Fibroblast of gingiva (primary cell): ENCODE measurements at places on chromosomes 12 and 14.

DNA sequence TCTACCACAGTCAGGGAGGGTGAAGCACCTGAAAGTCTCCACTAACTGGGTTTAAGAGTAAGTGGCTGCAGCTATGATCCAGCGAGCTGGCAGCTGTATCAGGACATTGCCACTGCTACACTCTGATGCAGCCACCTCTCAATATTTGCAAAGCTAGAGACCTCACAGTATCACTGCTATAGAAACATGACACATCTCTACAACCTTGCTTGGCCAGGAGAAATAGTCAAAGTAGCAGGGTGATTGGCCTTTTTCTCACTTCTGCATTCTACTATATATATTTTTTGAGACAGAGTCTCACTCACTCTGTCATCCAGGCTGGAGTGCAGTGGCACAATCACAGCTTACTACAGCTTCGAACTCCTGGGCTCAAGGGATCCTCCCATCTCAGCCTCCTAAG lies 9.3 kb upstream of the FMNL3 start:
- no peak for DNase-seq

DNA sequence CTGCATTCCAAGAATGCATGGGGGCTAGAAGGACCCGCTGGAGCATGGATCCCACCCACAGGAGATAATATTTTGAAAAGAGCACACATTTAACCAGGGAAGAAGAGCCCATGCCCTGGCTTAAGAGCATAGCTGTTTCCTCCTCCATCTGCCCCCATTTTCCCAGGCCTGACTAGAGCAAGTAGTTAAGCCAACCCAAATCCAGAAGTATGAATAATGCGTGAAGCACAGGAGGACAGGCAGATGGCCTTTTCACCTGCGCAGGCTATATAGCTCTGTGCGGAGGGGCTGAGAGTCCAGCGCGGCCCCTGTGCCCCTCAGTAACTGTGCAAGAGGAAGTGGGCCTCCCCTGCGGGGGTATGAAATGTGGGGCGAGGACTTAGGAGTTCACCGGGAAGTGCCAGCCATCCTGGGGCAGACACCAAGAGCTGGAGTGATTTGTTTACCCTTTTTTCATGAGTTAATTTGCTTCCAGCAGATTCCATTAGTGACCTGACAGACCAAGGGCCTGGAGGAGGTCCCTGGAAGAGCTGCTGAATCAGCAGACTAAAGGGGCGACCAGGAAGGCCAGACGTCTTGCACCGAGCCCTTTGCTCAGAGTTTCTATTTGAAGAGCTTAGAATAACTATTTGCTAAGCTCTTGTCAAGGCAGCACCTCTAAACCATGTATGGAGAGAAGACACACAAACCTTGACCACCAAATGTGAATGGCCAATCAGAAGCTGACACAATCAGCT lies 37.2 kb downstream of the DPF3 start:
- DNase-seq, result no peak

GRCh38 chr12:21341769-21342168 lies 7.1 kb upstream of the SLCO1A2 start:
- no peak for DNase-seq

DNA sequence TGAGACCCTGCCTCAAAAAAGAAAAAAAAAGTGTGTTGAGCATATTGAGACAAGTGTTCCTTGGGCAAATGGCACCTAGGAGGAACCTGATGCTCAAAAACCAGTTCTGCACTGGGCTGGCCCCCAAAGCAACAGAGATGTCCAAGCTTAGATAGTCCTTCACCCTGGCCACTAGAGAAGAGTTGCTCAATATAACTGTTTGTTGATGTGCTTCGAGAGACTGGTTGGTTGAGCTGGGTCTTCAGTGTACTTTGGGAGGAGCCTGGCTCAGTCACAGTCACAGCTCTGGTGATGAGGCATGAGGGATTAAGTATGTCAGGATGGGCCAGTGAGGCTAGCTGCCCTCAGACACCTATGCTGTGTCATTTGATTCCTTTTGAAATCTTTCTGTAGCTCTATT lies 38.0 kb downstream of the SLC2A14 start:
- no peak for DNase-seq

- DNase-seq, result no peak
These were observed 19.7 kb downstream of the ASPG start for GRCh38 chr14:104105071-104105821.

DNA sequence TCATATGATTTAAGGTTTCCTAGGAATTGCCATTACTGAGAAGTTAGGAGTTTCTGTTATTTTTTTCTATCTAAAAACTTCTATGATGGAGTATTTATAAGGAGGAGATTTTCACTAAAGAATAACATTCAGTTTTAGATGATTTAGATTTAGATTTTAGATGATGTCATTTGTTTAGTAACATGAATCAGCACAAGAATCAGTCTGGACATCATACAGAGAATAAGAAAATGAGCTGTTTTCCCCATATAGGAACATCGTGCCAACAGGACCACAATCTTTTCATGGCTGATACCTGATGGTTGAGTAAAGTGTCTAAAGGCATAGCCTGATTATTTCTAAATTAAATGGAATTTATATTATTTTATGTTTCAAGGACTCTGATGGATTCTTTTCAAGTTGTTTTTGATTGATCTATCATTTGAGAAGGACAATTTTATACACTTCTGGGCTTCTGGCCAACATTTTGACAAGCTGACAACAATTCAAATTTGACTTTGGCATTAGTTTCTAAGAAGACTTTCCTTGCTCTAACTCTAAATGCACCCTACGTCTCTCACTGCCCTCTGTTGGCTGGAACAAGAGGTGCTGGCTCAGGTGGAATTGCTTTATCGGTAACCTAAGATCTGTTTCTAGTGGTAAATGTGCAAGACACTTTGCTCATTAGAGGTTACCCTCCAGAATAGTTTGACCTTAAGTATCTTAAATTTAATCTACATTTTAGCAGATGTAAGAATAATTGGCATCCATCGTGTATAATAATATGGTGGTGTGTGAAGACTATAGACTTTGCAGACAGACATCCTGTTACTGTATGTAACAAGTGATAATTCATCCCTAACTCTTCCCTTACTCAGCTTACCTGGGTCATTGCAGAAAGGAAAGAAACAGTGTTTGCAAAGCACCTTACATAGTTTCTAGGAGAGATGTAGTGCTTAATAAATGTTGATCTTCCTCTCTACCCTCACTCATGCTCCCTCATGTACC lies 42.8 kb upstream of the CPSF6 start:
- no peak for DNase-seq

GRCh38 chr12:116693286-116694227 lies 44.3 kb downstream of the SPRING1 start:
- DNase-seq, result no peak

DNA sequence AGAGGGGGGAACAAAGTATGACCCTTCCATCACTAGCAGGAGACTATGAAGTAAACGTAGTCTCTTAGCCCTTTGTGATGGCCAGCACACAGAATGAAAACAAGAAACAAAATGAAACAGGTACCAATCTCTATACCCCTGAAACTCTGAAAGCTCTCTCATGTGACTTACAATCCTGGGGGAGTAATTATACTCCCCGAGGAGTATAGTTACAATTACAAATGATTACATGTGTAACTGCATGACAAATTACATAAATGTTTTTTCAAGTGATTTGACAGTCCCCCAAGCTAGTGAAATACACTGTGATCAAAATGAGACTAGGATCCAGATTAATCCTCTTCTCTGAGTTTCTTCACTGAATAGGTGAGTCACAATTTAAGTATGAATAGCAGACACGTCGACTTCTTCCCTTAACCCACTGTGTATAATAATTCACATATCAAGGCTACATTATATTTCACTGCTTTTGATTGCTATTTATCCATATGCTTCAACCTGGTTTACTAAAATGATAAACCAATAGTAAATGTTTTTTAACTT lies 74.0 kb downstream of the SPTSSA start:
- no peak for DNase-seq

GRCh38 chr14:77903221-77903620 lies 103.3 kb downstream of the ADCK1 start:
- no peak for DNase-seq

GRCh38 chr12:12724421-12725085 lies 7.4 kb downstream of the CDKN1B start:
- DNase-seq, result no peak

GRCh38 chr12:1350055-1350933 lies 244.1 kb downstream of the FBXL14 start:
- DNase-seq, result peak; percentile 70

GRCh38 chr12:15741082-15741481 lies 48.1 kb downstream of the EPS8 start:
- DNase-seq, result no peak

GRCh38 chr12:83121897-83122622 lies 435.4 kb downstream of the TMTC2 start:
- DNase-seq, result no peak

DNA sequence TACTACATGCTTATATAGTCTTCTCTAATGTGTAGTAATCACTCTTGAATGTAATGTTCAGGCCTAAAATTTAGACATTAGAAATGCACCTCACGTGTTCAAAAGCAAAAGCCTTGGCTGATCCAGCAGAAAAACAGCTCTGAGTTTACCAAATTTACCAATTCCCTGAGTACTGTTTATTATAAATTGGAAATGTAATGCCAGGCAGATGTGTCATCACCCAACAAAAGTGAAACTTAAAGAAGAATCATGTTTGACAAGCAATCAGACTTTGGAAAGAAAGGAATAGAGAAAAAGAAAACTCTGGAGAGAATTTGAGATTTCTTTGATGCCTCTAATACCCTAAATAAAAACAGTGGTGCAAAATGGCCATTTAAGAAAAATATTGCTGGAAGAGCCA lies 26.5 kb upstream of the STRAP start:
- peak; percentile 73 for DNase-seq

DNA sequence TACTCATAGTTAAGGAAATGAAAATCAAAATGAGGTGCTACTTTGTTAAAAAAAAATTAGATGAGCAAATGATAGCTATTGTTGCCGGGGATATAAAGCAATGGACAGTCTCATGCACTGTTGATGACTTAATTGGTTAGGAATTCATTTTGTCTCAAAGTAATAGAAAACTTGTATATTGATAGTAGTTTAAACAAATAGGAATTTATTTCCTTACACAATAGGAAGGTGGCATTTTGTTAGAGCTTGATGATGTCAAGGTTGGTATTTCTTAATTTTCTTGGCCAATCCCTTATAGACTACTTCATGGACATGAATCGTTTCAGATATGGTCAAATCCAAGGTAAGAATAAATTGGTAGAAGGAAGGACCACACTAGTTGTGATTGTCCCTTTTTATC lies 7.8 kb downstream of the PRPF39 start:
- DNase-seq, result peak; percentile 42

- peak; percentile 6 for DNase-seq
These were observed 613.0 kb downstream of the DIO2 start for GRCh38 chr14:79598339-79598738.

DNA sequence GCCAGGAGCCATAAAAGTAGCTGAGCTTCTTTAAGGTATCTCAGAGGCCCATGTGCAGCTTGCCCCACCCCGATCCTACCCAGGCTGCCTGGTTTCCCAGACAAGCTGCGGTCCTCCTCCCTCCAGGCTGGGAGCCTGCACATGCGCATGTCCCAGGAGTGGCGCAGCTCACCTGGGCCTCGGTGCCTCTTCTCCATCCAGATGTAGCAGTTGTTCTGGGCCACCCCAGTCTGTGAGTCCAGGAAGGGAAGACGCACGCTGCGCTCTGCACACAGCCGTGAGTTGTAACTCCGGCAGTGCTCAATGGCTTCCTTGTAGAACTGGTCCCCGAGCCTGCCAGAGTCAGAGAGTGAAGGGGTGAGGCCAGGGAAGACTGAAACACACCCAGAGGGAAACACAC lies 122.3 kb downstream of the DPF3 start:
- DNase-seq, result no peak

- DNase-seq, result peak; percentile 66
These were observed 16.7 kb upstream of the ZDHHC22 start for GRCh38 chr14:77158175-77158881.

- no peak for DNase-seq
These were observed 8.2 kb downstream of the AREL1 start for GRCh38 chr14:74704656-74705055.

GRCh38 chr12:126591533-126591932 lies 1526.3 kb downstream of the AACS start:
- DNase-seq, result no peak

DNA sequence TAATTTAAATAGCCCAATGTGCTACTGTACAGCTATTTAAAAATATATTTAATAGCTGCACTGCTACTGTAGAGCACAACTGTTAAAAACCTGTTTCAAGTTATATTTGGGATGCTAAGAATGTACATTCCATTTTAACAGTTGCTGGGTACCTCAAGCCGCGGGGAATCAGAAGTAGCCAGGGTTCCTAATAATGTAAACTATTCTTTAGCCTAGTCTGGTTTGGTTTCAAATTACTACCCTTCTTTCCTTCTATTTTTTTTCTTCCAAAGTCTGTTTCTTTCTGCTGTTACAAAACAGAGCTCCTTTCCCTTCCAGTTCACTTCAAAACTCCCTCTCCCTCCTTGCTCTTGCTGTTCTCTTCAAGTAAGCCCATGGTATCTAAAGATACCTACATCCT lies 21.3 kb downstream of the SCAF11 start:
- DNase-seq, result peak; percentile 74

- peak; percentile 84 for DNase-seq
These were observed 252.0 kb upstream of the ARID2 start for GRCh38 chr12:45477526-45477925.

DNA sequence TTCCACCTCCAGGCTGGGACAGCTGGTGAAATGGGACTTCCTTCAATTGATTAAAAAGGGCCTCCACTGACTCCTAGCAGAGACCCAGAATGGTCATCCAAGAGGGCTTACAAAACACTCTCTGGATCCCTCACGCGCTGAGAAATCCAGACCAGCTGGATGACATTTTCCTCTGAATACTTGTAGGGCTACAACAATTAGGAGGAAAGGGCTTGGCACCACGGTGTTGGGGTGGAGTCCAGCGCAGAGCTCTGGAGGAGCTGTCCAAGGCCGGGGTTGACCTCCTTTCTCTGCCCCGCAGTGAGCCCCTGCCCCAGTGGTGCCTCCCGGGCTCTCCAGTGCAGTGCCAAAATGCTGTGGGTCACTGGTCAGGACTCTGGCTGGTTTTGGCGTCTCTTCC lies 189.0 kb upstream of the CCND2 start:
- no peak for DNase-seq

DNA sequence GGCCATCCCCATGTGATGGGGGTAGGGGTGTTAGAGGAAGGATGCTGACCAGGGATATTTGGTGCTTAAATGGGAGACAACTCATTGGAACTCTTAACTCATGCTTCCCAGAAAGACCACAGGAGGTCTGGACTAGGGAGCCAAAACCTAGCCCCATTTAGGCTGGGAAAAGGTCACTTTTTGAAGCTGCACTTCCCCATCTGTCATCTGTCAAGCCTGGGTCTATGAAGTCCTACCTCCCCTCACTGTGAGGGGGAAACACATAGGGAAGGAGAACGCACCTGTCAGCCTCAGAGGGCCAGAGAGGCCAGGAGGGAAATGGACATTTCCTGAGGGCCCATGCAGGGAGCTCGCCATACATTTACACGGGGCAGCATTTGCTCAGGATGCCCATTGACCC lies 321.0 kb downstream of the BCL11B start:
- no peak for DNase-seq
